ENCODE measurements at places on chromosomes 12 and 14.

DNA sequence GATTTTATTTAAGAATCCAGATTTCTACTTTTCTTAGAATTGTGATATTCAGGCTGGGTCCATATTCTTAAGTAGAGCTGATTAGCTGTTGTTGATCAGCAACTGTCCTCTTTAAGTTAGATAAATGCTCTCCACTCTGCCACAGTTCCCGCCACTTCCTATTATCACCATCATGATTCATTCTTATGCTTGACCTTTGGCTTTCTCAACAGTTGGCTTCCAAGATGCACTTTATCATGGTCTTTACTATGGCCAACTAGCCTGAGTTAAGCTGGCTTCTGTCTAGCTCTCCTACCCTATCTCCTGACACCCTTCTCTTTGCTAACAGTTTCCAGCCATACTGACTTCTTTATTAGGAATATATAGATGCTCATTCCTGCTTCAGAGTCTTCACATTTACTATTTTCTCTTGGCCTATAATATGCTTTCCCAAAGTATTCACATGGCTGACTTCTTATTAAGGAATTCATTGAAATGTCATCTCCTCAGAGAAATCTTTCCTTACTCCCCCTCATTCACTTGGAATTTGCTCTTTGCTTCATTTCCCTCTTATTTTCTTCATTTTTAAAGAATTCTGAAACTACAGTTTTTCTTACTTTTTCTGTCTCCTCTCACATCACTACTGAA lies 149.0 kb upstream of the IGF1 start:
- no peak for DNase-seq

DNA sequence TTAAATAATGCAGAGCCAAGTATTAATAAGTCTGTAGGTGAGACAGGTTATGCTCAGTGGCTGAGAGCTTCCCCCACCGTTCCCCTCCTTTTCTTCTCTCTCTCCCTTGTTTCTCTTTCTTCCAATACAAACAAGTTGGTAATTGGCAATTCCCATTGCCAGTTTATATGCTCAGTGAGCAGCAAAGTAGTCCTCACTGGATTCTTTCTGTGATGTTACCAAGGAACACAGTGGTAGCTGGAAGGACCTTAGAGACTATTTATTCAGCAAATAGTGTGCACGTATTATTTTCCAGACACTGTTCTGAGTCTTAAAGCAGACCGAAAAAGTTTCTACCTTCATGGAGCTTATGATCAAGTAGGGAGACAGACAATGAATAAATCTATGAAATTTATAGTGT lies 344.4 kb downstream of the FUT8 start:
- no peak for DNase-seq

- peak; percentile 7 for DNase-seq
Observed at GRCh38 chr12:89821896-89822295, 113.3 kb upstream of the ATP2B1 start.

DNA sequence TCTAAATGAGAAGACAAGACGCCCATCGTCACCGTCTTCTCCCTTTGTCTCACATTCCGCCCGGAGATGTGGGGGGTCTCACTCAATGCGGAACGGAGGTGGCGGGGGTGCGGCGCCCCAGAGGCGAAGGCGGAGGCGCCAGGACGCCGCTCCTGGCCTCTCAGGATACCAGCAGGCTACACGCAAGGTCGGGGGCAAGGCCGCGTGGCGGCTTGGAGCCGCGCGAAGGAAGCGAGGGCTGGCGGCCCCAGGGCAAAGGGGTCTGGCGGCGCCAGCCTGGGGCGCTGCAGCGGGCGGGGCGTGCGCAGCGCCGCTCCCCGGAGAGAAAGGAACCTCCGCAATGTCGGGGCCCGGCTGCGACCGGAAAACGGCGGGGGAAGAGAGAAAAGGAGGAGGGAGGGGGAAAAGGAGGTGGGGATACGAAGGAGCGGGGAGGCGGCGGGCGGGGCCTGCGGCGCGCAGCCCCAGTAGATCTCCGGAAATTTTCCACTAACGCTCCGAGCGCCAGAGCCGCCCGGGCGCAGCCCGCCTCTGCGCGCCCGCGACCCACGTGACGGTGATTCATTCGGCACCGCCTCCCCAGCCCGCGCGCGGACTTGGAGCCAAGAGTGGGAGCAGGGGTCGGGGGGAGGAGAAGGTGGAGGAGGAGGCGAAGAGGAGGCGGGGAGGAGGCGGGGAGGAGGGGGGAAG lies 10.5 kb upstream of the SLC38A2 start:
- peak; percentile 65 for DNase-seq

GRCh38 chr14:66600416-66600815 lies 92.5 kb downstream of the GPHN start:
- no peak for DNase-seq

- DNase-seq = no peak
Observed at GRCh38 chr14:54857830-54858269, 44.8 kb downstream of the GCH1 start.

DNA sequence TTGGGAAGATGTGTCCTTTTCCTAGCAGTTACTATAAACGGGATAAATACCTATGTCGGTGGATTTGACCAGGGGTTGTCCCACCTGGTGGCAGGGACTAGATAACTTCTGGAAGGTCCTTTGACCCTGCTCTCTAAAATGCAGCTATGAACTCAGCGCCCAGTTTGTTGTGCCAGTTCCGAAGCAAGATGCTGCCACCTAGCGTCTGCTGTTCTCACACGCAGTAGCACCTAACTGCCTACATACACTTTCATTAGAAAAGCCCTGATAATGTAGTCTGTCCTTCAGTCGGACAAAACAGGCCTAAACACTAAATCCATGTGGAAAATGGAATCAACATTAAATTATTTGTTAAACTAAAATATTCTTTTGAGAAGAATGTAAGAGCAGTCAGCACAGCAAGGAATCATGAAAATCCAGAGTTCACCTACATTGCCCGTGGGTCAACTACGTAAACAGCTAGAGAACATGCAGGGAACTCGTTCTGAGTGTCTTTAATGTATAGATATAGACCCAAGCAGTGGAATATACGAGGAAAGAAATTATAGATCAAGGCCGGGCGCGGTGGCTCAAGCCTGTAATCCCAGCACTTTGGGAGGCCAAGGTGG lies 51.1 kb upstream of the CRACR2A start:
- DNase-seq = peak; percentile 13

DNA sequence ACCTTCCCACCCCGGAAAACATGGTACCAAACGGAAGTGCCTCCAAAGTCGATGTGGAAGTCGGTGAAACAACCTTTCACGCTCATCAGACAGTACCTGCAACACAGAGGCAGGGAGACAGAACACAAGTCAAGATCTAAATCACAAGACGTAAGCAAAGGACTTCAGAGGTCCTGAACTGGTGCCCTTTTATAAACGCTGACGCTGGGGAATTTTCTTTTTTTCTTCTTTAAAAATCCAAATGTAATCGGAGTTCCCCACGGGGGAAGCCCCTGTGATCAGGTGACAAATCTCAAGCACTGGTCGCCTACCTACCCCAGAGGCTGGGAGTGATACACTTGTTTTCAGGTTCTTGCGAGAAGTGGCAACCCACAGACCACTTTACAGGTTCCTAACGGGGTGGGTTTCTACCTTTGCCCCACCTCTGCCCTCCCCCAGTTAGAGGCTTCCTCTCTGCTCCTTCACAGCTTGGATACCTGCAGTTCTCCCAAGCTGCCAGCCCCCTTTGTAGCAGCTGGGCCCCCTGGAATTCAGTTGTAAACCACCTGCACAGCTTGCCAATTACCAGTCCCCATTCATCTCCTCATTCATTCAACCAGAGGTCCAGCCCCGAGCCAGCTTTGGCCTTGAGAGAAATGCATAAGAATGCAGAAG lies 46.2 kb downstream of the KDM2B start:
- peak; percentile 54 for DNase-seq

DNA sequence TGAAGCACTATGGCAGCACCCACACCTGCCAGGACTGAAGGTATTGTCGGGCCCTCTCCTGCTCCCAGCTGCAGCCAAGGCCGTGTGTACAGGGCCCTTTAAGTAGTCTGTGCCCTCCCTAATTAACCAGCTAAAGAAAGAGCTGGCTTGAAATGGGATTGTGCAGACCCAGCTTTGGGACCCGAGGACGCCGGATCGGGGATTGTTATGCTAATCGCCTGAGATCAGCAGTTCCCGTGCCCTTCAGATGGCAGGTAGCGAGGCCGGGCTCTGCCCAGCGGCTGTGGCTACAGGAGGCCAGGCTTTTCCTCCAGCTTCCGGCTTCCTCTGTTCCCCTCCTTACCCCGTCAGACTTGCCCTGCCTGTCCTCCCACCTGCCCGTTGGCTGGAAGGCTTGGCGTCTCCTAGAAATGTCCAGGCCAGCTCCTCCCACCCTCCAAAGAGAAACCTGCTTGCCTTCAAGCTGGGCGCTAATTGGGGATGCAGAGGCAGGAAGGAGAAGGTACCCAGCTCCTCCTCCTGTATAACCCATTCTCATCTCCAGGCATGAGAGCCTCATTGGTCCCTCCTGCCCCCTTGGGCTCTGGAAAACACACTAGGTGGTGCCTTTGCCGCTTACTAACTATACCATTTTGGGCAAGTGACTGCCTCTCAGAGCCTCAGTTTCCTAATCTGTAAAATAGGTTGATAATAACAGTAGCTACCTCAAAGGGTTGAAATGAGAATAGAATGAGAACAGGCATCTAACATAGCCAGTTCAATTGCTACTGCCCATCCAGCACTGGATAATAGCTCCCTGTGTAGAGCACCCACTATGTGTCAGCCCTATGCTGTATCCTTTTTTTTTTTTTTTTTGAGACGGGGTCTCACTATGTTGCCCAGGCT lies 25.8 kb upstream of the MSI1 start:
- DNase-seq = no peak

GRCh38 chr12:10406725-10407124 lies 2.8 kb downstream of the KLRC4 start:
- no peak for DNase-seq

GRCh38 chr12:57893431-57894353 lies 47.2 kb upstream of the CTDSP2 start:
- no peak for DNase-seq

DNA sequence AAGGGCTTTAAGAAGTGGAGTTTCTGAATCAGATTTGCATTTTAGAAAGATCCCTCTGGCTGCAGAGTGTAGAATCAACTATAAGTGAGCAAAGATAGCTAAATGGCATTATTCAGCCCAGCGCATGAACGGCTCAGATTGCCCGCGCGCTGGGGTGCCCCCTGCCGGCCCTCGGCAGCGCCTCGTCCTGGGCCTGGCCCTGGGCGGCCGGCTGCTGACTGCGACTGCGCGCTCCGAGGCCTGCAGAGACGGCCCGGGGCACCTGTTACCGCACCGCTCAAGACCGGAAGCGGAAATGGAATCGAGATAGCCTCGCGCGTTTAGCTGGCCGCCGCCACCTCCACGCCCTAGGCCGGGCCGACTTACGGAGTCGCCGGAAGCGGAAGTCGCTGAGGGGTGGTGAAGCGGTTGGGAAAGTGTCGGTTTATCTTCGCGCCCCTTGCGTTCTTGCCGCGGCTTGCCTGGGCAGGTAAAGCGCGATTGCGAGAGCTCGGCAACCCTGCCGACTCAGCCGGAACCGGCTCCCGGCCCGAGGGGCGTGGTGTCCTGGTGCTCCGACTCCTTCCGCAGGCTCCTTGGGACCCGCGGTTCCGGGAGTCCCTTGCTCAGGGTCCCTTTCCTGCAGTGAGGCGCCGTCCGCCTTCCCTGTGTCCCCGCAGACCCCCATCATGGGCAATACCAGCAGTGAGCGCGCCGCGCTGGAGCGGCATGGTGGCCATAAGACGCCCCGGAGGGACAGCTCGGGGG lies at the start of gene PRKAB1:
PRKAB1 (plus strand) TSS at position 557 of the 747 bp plus-strand sequence; CDS start at position 669, 112 bp downstream.
- peak; percentile 92 for DNase-seq

GRCh38 chr12:10364815-10365622 lies 24.8 kb downstream of the KLRK1 start:
- peak; percentile 27 for DNase-seq

DNA sequence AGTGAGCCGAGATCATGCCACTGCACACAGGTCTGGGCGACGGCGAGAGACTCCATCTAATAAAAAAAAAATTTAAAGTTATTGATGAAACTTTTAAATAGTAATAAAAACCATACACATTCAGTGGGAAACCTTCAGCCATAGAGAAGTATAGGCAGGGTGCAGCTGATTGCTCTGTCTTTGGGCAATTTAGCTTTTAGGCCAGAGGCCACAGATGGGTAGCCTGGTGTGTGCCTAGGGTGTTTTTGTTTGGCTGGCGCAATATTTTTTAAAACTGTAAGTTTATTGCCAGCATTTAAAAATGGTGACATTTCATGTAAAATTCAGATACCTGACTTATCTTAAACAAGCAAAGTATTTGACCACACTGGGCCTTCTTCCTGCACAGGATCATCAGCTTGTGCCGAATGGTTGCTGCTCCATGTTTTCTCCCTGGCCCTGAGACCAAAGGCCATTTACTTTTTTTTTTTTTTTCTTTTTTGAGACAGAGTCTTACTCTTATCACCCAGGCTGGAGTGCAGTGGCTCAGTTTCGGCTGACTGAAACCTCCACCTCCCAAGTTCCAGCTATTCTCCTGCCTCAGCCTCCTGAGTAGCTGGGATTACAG lies 16.2 kb downstream of the EXD2 start:
- no peak for DNase-seq

- no peak for DNase-seq
Observed at GRCh38 chr14:35378425-35379233, 25.9 kb downstream of the NFKBIA start.

- no peak for DNase-seq
Observed at GRCh38 chr14:95006051-95006450, 151.3 kb downstream of the DICER1 start.

DNA sequence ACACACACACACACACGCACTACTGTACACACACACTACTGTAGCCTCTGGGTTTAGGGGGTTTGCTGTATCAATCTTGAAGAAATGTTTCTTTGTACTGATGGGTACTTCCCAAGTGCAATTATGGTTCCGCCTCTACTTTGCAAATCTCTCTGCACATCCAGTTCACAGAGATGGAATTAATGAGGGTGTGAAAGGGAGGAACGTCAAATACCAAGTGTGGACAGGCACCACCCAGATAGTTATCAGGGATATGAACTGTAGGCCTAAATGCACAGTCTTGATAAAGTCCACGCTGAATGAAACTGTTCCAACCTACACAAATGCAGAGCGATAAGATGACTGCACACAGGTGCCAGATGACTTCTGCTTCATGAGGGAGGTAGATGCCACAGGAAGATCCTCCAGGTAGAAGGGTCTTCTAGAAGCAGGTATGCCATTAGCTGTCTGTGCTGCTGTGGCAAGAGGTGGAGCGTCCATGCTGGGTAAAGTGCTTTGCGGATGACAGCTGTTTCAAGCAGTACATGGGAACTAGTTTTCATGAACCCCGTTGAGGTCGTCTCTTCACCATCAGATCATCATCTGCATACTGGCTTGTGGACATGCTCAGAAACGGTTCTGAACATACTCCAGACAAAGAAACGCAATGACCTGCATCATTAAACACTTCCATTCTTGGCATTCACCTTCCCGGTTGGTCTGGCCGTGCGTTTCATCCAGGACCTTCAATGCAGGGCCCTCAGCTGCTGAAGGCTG lies 314.3 kb upstream of the RTL1 start:
- DNase-seq = no peak

GRCh38 chr12:13365748-13366366 lies 169.3 kb downstream of the EMP1 start:
- no peak for DNase-seq

Measured in GM12892 (cell line).